Muscle of leg (tissue), 16 donors: ENCODE measurements at places on chromosomes 4 and X. TPM values are rescaled to one million over a fixed set of nuclear protein-coding genes. Genes with fewer than 3 reads are reported as not detected.
A peak's percentile ranks its signal among the peaks of the same experiment; 100 is the strongest.

The FAM9C gene
- not detected for total RNA-seq

The RAB40A gene
- total RNA-seq, result 0.35 TPM

The XAGE1A gene
- total RNA-seq, result not detected

The CFI gene
- total RNA-seq, result 7.8 TPM

The PABPC5 gene
- 5.1 TPM for total RNA-seq

The NXT2 gene
- total RNA-seq, result 6.5 TPM

DNA sequence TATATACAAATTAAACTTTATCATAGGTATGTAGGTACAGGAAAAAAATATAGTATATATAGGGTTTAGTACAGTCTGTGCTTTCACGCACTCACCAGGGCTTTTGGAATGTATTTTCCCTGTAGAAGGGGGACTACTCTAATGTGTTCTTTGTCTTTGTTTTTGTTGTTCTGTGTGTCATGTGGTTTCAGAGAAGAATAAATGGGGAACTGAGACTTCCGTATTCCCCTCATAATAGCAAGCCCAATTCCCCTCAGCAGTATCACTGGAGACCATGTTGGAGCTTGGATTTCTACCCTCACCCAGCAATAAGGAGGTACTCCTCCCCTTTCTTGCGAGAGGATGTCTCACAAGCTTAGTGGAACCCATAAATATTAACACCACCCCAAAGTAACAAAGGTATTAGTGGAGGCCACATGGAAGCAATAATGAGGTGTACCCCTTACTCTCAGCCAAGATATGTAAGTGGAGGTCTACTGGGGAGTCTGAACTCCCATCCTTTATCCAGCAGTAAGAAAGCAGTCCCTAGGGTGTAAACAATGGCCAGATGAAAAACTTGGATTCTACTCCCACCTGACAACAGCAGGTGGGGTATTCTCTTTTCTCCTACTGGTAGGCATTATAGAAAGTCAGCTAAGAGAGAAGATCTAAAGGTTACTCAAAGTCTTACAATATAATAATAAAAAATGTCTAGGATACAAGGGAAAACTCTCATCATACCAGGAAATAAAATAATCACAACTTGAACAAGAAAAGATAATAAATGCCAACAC lies 805.4 kb upstream of the GALNTL6 start:
- no peak for DNase-seq

DNA sequence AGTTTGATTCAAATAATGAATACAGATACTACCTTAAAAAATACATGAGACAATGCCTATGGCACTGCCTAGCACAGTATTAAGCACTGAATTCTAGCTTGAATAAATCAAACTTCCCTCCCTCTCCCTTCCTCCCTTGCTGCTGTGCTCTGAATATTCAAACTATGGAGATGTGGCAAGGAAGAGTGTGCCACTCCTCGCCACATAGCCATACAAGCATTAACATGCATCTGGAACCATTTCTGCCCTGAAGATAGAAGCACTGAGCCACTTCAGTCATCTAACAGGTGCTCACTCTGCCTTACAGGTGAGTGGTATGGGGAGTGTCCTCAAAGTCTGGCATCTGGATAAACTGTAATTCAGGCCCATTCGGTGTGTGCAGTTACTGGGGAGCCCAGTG lies 276.9 kb downstream of the ARHGAP24 start:
- DNase-seq, result no peak

DNA sequence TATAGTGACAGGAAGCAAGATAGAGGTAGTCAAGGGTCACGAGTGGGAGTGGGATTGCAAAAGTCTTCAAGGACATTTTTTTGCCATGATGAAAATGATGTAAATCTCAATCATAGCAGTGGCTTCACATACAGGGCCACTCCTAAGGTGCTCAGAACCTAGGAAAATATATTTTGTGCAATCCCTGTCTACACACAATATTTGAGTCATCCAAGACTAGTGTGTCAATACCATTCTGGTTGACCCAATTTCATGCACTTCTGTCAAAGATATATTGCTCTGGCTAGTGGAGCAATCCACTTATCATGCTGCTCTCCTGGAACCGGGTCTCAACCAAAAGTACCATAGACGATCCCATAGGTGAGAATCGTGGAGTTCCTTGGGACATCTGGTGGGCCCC lies 24.2 kb upstream of the XPNPEP2 start:
- no peak for DNase-seq

DNA sequence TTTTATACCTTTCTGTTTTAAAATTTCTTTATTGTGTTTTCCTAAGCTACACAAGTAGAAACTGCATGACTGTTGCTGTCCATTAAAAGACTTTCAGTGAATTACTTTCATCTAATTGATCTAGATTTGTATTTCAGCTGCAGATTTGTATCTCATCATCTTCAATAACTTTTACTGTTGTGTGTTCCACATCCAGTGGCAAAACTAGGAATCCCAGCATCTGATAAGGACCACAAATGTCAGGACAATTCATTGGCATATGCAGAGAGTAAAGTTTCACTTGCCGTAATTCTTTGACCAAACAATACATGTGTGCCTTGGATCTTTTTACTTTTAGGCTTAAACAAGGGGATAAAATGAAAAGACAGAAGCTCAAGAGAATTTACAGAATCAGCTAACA lies 112.6 kb downstream of the FBXO8 start:
- no peak for DNase-seq

DNA sequence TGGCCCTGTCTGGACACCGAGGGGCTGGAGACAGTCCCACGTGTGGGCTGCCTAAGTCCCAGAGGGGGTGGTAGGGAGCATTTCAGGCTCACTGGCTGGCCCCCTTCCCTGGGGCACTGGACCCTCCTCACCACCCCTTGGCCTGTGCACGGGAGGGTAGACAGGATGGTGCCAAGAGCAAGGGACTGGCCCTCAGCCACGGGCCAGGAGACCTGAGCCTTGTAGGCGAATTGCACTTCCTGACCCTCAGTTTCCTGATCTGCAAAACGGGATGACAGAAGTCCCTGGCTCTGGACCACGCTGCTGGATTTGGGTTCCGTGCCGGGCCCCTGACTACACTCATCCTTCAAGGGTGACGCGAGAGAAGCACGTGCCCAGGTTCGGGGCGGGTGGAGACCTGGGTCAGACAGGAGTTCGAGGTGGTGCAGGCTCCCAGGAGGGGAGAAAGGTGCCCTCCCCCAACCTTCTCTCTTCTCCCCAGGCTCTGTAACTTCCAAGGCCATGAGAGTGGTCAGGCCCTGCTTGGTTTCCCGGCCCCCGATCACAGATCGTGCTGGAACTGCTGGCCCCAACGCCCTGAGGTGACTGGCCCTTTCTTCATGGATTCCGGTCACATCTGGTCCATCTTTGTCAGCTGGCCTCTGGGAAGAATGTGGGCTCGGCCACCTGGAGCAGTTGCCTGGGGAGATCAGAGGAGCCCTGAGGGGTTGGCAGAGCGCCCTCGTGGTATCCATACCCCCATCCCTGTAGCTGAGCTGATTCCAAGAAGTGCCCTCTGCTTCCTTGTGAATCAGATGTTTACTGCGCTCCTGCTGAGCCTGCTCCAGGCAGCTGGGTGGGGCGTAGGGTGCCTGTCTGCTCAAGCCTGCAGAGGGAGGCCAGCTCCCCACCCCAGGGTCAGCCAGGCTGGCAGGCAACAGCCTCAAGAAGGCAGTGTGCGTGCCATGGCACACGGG lies 3.3 kb downstream of the SH3BP2 start:
- peak; percentile 13 for DNase-seq

- DNase-seq, result peak; percentile 67
These were observed 118.9 kb upstream of the GK2 start for GRCh38 chr4:79526641-79527565.

DNA sequence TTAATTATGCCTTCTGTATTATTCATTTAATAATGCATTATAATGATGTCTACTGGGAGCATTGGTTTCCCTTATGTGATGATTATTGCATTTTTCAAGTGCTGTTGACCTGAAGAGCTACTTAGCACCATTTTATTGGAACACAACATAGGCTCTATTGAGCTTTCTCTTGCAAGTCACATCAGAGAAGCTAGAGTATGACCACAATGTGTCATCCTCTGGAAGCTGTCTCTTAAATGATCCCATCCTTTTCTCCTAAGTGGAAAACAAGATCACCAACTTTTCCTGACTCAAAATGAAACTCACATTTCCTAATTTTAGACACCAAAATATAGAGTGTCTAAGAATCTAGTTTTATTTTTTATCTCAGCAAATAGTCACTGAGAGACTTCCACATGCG lies 1451.9 kb downstream of the PCDH7 start:
- DNase-seq, result no peak

- DNase-seq, result peak; percentile 76
These were observed 25.7 kb upstream of the SHISA3 start for GRCh38 chr4:42371305-42372252.

DNA sequence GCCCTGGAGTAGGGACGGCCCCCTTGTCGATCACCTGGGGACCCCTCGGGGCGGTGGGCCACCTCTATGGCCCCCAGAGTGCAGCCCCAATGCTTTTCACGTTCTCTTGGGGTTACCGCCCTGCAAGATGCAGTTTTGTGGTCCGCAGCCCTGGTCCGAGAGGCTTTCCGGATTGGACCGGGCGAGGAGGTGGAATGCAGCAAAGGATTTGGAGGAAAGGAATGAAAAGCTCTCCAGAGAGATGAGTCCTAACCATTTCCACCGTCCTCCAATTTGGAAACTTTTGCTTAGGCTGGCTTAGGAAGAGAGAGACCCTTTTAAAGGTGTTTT lies 601 bp downstream of the SLC25A43 start:
- DNase-seq, result peak; percentile 22

DNA sequence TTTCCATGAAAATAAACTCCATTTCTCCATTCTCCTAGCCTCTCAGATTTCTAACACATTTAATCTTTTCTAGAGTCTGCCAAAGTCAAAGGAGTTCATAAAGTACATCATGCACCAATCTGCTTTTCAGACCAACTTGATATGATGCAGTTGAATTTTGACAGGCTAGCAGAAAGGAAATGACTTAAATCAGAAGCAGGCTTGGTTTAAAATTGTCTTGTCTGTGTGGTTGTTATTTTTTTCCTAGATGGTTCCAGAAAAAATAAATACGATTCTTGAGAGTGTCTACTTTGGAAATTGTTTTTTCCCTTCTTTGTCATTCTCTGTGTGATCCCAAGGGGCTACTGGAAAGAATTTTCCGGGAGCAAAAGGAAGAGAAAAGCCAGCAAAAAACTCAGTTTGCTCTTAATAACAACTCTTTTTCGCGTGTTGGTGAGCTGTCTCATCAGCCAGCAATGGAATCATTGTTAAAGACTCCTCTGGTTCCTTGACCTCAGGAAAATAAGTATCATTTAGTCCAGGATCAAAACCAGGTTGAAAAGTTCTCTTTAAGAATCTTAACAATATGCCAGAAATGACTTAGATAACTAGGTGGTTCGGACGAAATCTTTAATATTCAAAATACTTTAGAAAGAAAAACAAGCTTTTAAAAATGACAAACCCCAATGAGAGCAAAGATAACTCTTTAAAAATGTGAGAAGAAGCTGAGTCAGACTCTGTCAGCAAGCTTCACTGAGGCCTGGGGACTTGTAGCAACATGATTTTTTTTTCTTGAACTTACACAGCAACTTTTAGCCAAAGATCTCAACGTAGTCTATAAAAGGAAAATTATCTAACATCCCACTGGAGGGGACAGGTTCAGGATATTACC lies 49.7 kb upstream of the GAB1 start:
- DNase-seq, result peak; percentile 84

GRCh38 chrX:133269168-133269567 lies 51.0 kb upstream of the TFDP3 start:
- DNase-seq, result no peak

GRCh38 chr4:11105715-11106114 lies 323.0 kb downstream of the HS3ST1 start:
- DNase-seq, result no peak

GRCh38 chr4:173661001-173661400 lies 131.0 kb upstream of the HAND2 start:
- DNase-seq, result no peak

- DNase-seq, result no peak
These were observed 38.6 kb upstream of the MSMO1 start for GRCh38 chr4:165288639-165289422.

DNA sequence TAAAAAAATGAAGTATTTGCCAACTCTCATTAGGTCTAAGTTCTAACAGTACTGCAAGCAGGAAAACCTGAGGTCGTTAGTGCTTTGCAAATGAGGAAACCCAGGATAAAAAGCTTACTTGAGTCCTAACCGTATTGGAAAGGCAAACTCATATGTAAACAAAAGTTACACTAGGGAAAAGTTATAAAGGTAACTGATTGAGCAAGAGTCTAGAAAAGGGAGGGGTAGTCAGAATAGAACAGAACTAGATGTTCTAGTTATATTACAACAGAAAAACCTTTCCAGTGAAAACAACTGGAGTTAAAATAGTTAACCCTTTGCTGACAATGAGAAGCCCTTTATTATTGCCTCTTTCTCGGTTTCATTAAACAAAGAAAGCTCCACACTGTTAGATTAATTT lies 66.4 kb upstream of the MAOA start:
- peak; percentile 11 for DNase-seq

DNA sequence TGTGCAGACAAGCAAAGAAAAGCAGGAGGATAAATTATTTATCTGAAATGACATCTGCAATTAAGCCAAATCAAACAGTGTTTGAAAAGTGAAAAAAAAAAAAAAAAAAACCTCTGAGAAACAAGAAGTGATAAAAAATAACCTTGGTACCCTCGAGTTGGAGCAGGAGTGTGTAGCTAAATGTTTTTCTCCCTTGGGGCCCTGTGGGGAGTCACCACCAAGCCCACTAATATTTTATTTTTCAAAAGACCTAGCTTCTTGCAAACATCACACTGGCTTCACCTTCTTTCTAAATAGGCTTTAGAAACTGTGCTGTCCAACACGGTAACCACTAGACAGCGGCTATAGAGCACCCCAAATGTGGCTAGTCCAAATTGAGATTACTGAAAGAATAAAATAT lies 47.7 kb downstream of the SNX25 start:
- DNase-seq, result no peak

GRCh38 chrX:13338996-13339515 lies 19.2 kb upstream of the ATXN3L start:
- DNase-seq, result peak; percentile 70

GRCh38 chrX:21723814-21724213 lies 34.1 kb downstream of the SMPX start:
- no peak for DNase-seq

DNA sequence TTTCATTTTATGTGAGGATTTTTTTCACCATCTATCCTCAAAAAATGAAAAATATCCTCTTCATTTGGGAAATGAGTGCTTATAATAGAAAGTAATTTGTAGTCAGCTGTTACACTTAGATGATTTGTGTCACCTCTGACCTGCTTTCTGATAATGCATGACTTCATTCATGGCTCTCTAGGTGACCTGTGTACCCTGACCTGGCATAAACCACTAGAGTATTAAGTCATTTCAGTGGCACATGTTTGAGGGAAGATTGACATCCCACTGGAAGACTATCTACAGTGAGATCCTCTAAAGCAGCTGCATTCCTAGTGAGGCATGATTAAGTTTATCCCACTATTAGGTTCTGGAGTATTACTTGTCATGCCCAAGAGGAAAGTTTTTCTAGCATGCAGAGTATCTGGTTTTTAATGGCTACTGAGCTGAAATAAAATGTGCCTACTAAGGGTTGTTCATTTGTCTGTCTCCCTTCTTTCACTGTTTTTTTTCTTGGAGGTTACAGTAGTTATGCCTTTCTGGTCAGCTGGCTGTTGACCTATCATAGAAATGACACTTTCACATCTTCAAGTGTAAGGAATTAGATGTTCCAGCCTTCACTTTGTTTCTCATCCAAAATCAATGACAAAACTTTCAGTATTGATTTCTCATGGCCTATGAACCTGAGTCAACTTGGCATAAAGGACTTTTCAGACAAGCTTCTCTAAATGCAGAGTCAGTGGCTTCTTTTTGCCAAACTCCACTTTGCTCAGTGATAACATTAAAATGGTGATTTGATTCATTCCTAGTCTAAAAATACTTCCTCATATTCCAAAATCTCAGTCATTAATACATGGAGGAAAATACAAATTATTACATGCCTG lies 33.1 kb downstream of the TET2 start:
- DNase-seq, result peak; percentile 54
